ENCODE measurements at places on chromosomes 5 and 9.

DNA sequence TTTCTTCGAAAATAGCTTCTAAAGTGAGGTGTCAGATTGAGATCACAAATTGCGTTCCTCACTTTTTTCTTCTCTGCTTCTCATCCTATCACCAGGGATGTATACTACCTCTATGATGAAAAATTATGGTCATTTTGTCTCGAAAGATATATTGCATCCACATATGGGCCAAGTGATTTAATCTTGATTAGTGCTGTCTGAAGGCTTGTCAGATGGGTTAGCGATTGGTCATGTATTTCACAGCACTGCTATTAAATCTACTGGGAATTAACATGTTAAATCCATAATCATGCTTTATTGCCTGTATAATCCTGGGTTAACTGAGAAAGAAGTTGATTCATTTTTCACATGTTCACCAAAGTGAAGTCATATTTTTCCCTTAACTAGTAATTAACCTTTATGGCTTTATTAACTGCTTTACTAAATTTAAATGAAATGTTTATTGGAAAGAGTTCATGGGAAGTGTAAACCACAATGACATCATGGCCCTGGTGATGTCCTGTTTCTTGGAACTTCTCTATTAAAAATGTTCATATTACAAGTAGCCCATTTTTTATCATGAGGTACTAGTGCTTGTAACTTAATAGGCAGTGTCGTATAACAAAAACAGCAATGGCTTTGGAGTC is 193.3 kb downstream of the SMC2 start:
- no peak for DNase-seq

GRCh38 chr9:5489630-5490490 is 20.5 kb upstream of the PDCD1LG2 start:
- no peak for DNase-seq

DNA sequence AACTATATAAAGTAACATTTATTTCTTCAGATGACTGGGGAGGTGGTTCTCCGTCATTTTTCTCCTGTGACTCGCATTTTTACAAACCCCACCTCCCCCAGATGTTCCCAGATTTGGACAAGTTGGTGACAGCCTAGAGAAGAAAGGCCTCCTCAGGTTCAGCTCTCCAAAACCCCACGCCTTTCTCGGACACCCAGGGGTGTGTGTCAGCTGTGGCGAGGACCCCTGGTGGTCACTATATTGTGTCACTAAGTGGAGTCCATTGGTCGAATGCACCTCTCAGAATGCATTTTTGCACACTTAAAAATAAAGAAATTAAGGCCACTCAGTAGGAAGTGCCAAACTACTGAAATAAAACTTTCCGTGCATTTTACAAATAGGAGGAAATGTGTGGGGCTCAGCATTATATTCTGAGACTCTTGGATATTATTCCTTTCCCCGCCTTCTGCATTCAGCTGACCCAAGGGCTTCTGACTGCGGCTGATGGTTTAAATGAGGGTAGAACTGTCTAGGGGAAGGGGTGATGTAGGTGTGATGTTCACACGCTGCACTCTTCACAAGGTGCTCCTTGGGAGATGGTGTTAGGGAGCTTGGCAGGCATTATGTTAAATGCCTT is 47.6 kb downstream of the ACO1 start:
- peak; percentile 31 for DNase-seq

DNA sequence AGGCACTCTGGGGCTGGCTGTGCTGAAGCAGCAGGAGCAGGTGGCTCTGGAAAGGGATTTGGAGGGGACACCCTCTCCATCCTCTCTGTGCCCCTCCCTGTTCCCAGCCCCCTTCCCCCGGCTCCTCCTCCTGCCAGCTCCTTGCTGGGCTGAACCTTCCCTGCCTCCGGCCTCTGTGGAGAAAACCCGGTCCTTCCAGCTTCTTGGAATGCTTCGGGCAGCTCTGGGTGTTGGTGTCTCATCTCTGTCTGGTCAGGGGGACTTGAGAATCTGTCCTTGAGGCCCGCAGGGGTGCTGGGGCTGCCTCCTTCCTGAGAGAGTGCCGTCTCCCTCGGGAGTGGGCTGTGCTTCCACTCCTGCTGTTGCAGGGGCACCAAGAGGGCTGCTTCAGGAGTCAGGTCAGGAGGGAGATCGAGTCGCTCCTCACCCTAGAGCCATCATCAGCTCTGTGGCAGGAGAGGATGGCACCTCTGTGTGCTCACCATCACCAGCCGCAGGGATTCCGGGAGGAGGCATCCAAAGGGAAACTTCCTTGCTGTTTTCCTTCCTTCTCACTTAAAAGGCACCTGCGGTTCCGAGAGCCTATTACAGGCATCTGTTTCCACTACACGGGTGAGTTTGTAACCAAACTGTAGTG is 30.6 kb downstream of the NDUFS6 start:
- DNase-seq, result no peak

GRCh38 chr9:127059030-127059429 is 63.4 kb downstream of the ANGPTL2 start:
- no peak for DNase-seq

GRCh38 chr5:107301999-107302398 is 368.7 kb downstream of the EFNA5 start:
- DNase-seq, result no peak

DNA sequence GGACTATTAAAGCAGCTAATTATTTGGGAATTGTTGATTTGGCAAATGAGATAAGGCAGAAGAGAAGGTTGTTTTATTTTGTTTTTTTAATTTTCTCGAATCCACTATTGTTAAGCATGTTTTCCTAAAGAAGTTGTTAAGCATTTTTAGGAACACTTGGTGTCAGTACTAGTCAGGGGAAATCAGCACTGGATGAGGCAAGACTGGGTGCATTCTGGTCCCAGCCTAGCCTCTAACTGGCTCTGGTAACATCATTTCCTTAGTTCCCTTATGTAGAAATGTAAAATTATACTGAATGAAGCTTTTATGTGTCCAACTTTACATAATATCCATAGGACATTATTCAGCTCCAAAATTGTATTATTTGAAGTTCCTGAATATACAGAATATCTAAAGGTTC is 196.1 kb downstream of the PCSK5 start:
- no peak for DNase-seq

DNA sequence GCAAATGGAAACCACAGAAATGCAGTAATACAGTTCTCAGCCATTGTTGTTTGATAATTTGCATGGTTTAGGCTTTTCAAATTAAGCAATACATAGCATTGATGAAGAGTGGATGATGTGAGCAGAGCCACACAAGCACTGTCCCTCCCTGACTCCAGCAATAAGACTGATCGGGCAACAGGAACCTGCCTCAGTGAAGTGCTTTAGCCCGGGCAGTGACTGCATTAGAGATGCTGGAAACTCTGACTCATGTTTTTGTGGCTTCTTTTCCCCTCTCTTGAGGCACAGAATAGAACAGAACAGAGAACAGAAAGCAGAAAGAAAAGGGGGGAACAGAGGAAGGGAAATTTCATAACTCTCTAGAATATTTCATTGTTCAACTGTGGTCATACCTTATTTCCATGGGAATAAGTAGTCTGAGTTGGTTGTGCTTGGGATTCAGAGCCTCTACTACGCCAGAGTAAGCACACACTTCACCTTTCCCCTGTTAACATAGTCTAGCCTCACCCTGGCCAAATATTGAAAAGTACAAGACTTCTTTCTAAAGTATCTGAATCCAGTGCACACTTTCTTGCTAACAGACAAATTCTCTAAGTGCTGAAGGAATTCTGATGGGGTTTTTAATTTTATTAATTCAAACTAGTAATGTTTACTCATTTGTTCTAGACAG is 164.8 kb upstream of the VCAN start:
- DNase-seq, result no peak

- DNase-seq, result no peak
Observed at GRCh38 chr5:173739741-173740140, 123.3 kb upstream of the BOD1 start.

GRCh38 chr9:113468716-113469448 is 5.4 kb downstream of the RGS3 start:
- DNase-seq, result peak; percentile 79

DNA sequence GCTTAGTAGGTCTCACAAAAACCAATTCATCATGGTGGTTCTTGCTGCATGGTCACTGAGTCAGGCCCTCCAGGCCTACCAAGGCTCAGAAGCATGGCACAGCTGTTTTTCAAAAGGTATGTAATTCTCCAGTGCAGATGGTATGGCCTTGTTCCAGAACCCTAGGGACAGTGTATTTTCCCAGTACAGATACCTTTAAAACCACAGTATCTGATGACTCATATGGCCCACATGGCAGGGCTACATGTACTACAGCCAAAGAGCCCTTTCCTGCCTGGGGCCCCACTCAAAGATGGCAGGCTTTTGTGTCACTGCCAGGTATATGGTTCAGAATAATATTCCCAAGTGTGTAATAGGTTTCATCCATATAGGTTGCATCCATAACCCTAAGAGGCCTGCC is 16.5 kb downstream of the CSF2 start:
- no peak for DNase-seq

- peak; percentile 26 for DNase-seq
Observed at GRCh38 chr5:112418659-112419163, 366 bp downstream of the EPB41L4A start.

DNA sequence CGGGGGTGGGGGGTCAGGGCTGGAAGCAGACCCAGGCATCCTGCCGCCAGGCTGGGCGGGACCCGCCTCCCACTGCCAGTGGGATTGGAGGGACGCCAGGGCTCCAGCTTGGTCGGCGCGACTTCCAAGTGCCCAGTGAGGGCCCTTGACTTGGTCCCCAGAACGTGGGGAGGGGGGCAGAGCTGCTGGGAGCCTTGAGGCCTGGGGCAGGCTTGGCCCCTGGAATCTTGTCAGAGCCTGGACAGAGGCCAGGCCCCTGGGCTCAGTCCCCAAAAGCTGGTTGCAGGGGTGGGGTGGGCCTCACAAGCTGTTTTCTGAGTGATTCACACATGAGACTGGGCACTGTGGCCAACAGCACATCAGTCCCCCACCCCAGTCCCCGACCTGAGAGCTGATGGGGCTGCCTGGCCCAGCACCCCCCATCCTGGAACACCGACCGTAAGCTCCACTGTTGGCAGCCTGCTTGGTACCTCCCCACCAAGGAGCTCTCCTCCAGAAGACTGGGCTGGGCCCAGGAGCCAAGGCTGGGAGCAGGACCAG is 526 bp downstream of the CLIC3 start:
- peak; percentile 66 for DNase-seq

- no peak for DNase-seq
Observed at GRCh38 chr9:92671323-92671722, 1.4 kb upstream of the IPPK start.

GRCh38 chr5:40653221-40654022 is 26.3 kb upstream of the PTGER4 start:
- no peak for DNase-seq

DNA sequence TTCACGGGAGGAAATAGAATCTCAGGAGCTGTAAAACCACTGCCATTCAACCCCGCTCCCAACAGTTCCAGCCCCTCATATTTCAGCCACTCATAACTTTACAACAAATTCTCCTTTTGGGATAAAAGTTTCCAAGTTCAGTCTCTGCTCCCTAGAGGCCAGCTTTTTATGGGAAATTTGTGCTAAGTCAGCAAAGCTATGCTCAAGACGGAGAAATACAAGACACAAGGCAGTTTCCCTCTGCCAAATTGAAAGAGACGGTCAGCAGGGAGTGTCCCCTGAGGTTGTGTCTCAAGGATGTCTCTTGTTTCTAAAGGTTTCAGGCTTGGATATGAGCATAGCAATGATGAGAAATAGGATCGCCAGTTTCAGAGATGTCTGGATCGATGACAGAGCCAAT is 608.6 kb downstream of the CCDC171 start:
- DNase-seq, result no peak

GRCh38 chr5:158354958-158355357 is 496.0 kb upstream of the CLINT1 start:
- no peak for DNase-seq

DNA sequence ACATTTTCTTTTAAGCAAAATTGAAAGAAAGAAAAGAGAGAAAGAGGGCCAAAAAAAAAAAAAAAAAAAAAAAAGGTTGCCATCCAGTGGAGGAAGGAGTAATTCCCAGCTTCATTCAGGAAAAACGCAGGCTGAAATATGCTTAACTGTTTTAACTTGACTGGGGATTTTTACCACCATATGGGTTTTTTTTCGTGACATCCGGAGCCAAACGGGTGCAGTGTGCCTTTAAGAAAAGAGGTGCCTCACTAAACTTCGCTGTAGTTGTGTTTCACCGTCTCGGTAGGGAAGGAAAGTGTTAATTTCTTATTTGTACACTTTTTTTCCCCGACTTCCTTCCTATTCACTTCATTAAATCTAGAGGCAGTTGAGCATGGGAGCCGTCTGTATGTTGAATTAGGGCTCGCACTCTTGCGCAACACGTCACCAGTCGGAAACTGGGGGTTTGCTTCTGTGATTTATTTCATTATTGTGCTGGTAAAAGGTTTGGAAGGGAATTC is 143.0 kb downstream of the SMARCA2 start:
- DNase-seq, result peak; percentile 25

- DNase-seq, result no peak
Observed at GRCh38 chr5:123157791-123158581, 68.9 kb downstream of the PRDM6 start.

- no peak for DNase-seq
Observed at GRCh38 chr5:175922192-175922885, 45.8 kb downstream of the THOC3 start.

- DNase-seq, result no peak
Observed at GRCh38 chr5:95720094-95720786, 10.9 kb upstream of the RHOBTB3 start.

DNA sequence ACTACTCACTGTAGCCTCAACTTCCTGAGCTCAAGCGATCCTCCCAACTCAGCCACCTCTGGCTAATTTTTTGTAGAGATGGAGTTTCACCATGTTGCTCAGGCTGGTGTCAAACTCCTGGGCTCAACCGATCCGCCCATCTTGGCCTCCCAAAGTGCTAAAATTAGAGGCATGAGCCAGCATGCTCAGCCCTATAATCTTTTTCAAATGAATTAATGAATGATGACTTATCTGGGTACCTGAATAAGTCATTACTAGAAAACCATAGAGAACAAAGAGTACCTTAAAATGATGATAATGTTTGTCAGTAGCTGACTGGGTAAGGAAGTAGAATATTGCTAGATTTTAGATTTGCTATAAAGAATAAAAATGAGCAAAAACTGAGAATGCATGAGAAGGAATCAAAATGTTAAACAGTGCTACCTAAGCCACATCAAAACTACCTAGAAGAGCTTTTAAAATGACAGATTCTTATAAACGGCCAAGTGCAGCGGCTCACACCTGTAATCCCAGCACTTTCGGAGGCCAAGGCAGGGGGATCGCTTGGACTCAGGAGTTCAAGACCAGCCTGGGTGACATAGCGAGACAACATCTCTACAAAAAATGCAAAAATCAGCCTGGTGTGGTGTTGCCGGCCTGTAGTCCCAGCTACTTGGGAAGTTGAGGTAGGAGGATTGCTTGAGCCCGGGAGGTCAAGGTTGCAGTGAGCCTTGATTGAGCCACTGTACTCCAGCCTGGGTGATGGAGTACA is 13.6 kb downstream of the FNBP1 start:
- DNase-seq, result no peak

GRCh38 chr5:62306896-62307689 is 1.1 kb downstream of the KIF2A start:
- DNase-seq, result no peak

- no peak for DNase-seq
Observed at GRCh38 chr5:6458833-6459232, 10.2 kb downstream of the UBE2QL1 start.

Measured in pancreas (tissue), 10 donors.